Retinal pigment epithelial cell (primary cell): ENCODE measurements at places on chromosomes 1 and 21.

GRCh38 chr21:37208056-37208721, 58.9 kb downstream of the VPS26C start:
- DNase-seq, result no peak

DNA sequence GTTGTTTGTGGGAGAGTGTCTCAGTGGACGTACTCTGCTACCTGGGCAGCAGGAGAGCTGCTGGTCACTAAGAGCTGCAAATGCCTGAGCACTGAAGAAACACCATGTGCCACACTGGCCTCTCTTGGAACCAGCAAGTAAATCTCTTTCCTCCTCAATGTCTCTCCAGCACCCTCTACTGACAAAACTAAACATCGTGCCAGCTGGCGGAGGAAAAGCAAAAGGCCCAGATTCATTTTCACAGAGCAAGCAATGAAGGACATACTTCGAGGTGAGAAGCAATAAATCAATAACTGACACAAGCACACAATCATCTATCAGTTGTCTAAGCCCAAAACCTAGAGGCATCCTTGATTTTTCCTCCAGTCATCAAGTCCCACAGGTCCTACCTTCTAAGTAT, 78.1 kb downstream of the RERE start:
- DNase-seq, result no peak

DNA sequence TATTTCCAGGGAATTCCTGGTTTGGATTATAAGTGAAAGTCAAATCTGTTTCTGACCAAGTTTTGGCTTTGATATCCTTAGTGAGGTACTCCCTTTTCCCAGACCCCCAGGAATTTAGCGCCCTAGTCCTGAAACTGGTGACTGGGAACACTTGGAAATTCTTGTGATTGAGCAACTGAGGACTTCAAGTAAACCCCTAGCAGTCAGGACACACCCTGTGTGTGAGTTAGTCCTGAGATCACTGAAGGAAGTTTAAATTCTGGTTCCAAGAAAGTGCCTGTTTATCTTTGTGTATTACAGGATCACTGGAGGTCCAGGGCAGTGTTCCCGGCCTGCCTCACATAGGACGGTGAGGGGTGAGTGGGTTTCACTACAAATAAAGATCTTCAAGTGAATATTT, 95.1 kb upstream of the F3 start:
- no peak for DNase-seq

DNA sequence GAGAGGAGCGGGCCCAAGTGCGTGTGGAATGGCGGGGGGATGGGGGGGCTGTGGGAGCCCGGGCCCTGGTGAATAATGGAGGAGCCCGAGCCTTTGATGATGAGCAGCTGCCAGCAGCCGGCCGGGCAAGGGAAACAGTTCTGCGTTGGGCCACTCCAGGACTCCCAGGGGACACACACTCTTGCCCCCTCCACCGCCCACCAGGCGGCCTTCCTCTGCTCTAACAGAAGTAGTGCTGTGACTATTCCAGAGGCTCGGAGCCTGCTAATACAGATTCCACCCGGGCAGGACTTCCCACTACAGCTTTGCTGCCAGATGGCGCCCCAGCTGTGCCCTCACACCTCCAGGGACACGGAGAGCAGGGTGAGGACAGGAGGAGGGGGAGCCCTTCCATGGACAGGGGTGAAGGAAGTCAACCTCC, 48.2 kb upstream of the LRP8 start:
- DNase-seq, result no peak

- DNase-seq, result no peak
These were observed 444.1 kb downstream of the PLPP3 start for GRCh38 chr1:56135069-56135863.

DNA sequence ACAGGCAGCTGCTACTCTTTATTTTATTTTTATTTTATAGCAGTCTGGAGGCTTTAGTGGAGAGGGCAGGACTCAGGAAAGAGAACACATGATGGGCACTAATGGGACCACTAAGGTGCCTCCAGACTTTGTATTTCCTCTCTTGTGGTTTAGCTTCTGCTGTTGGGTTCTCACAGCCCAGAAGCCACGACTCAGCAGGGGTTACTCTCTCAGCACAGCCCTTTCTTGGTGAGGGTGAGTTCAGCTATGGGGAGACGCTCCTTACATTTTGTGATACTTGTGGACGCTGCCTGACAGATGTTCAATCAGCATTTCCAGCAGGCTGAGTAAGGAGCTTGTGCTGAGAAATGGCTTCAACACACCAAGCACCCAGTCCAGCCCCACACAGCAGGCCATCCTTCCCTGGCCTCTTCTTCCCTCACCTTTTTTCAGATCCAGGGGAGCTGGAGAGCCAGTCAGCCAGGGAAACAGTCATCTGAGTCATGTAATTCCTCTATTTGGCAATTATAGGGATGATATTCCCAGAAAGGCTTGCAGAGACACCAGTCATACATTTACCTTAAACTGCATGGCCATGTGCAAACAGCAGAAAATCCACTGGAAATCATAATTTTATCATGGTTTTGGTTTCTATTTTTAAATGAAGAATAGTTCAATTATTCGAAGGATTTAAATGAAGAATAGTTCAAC, 53.2 kb upstream of the RAB3GAP2 start:
- no peak for DNase-seq

GRCh38 chr1:192907545-192908243, 98.9 kb downstream of the RGS2 start:
- no peak for DNase-seq

- no peak for DNase-seq
These were observed 10.8 kb downstream of the SPTA1 start for GRCh38 chr1:158675563-158676323.

DNA sequence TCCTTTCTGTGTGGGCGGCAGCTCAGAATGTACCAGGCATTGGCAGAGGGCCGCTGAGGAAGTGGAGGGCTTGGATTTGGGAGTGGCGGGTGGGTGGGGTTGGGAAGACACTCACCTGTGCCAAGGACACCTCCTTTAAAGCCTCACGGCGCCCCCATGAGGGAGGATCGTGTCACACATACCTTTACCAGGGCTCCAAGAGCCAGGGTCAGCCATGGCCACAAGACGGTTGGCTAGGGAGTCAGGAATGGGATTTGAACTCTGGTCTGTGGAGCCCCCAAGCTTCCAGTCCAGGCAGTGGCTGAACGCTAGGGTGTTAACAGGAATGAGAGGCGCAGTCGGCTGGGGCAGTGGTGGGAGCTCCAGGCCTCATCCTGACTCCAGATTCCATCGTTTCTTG, 4.6 kb downstream of the NBL1 start:
- no peak for DNase-seq

- DNase-seq, result no peak
These were observed 11.5 kb downstream of the TRIT1 start for GRCh38 chr1:39871796-39872195.

DNA sequence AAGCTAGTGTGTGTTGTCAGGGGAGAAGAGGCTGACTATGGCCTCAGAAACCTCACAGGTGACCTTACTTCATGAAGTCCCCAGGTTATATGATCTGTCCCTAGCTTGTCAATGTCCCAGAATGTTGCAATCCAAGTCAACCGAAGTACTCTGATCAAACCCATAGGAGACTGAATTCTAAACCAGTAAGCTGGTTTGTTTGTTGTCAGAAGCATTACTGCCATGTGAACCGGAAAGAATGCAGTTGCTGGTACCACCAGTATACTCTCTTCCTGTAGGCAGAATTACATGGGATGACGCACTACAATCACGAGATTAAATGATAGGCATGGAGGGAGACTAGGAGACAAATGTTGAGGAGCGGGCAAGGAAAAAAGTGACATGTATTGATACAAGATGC, 26.1 kb upstream of the MAN1A2 start:
- no peak for DNase-seq

DNA sequence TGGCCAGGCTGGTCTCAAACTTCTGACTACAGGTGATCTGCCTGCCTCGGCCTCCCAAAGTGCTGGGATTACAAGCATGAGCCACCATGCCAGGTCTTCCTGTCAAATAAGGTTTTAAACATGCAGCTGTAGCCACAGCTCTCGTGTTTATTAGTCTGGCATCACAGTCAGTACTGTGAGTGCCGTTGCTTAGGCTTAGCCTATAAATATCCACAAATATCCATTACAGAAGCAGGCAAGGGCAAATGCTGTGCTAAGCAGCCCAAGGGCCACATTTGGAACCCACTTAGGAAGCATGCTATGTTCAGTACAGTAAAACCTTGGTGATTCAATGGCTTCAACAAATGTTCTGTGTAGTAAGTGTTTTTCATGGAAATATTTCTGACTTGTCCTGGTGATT, 75.9 kb downstream of the KIF1B start:
- DNase-seq, result no peak

DNA sequence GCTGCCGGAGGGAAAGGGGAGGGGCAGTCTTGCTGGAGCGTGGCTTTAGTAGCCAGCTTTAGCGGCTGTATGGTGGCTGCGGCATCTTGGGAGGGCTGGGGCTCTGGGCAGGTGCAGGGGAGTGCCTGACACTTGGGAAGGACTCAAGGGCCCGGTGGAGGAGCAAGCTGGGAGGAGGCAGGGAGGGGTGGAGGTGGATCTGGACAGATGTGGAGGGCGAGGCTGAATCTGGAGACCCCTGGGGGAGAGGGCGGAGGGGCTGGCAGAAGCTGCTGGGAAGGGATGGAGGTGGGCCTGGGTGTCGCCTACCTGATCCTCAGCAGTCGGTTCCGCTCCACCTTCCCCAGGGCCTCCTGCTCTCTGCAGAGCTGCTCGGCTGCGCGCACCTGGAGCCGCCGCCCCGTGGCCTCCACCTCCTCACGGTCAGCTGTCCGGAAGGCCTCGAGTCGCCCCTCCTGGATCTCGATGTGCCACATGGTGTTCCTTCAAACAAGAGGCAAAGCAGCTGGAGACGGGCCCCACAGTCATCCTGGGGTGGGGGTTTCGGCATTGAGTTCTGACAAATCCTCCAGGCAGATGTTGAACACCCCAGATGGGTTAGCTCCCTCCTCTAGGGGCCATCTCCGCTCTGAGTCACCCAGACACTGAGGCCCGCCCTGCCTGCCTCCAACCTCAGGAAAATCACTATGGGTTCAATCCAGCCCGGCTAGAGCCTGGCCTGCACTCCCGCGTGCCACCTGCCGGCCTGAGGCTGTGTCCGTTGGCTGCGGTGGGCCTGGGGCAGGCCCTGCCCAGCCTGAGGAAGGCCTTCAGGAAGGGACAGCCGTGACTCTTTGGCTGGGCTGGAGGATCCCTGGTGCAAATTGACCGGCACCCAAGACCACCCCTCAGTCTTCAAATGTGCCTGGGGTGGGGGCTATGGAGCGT, 29.6 kb downstream of the CFAP74 start:
- no peak for DNase-seq

DNA sequence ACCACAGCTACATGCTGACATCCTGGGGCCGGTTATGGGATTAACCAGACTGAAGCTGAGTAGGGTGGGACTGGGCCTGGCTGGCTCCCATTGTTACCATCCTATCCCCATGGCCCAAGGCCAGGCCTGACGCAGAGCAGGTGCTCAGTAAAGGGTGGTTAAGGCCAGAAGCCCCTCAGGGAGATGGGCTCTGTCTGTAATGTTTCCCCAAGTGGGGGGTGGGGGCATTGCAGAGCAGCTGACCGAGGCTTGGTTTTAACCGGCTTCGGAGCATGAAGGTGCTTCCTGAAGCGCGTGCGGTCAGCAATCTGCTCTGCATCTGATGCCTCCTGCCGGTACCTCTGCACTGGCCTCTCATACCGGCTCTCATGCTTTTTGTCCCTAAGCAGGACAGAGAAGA, 83.4 kb upstream of the ACTL8 start:
- no peak for DNase-seq

- DNase-seq, result no peak
These were observed 13.7 kb upstream of the TENT5C start for GRCh38 chr1:117592155-117592554.

GRCh38 chr1:63922848-63923247, 149.0 kb downstream of the ROR1 start:
- peak; percentile 62 for DNase-seq

GRCh38 chr1:89624314-89624713, 8.6 kb upstream of the LRRC8C start:
- DNase-seq, result no peak

DNA sequence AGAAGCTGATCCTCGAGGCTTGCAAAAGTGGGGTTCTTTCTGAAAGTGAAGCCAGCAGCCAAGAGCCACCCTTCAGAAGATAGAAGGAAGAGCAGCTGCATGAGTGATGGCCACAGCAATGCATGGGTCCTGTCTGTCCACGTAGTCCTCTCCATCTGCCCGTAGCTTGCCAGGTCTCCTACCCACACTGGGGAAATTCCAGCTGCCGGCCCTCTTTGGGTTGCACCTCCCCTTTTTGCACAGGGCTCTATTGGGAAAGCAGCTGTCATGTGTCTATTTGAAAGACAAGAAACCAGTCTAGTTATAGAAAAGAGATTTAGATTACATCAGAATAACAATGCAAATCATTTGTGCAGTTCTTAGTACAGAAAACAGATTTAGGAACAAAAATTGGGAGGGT, 204.4 kb downstream of the GIPC2 start:
- no peak for DNase-seq

DNA sequence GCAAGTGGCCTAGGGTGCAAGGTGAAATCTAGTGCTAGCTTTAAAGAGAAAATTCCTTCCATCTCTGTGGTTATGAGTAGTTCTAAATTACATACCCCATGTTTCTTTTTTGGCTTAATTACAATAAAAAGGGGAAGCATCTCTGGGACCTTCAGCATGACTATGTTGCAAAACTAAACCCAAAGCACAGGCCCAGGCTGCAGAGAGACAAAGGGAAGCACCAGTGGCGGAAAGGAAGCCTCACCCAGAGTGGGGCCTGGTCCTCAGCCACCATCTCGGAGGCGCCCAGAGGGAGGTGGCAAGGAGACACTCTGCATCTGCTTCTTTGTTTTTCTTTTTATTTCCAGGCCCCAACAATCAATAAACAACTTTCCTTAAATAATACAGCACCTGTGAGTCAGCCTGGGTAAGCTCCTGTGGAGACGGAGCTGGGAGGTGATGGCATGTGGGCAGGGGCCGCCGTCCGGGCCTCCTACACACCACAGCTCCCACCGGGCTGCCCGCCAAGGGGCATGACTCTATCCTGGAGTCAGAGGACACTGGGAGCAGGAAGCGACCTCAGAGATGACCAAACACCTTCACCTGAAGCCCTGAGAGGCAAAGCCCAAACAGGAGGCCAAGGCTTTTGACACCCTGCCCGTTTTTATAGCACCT, 21.7 kb downstream of the ITPKB start:
- DNase-seq, result no peak

GRCh38 chr21:25639551-25640201, 618 bp downstream of the JAM2 start:
- no peak for DNase-seq

DNA sequence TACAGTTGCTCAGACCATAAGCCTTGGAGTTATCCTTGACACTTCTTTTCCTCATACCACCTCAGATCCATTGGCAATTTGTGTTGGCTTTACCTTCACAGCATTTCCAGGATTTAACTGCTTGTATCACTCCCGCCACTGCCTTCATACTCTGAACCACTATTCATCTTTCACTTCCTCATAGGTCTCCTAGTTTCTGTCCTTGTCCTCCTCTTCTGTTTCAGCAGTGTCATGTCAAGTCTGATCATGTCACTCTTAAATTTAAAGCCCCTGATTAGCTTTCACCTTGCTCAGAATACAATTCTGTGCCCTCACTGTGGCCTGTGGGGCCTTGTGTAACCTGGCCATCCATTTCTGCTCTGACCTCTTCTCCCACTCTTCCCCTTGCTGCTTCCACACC, 34.7 kb upstream of the C1orf115 start:
- no peak for DNase-seq
